ENCODE measurements at places on chromosomes 3 and 15.

- DNase-seq, result no peak
Measured at GRCh38 chr3:146638718-146639117, 33.6 kb upstream of the PLSCR5 start.

- no peak for DNase-seq
Measured at GRCh38 chr3:158200955-158201354, 91.1 kb downstream of the RSRC1 start.

GRCh38 chr3:58572013-58572633, 5.1 kb downstream of the FAM107A start:
- DNase-seq, result no peak

GRCh38 chr3:65625305-65625704, 413.4 kb downstream of the MAGI1 start:
- DNase-seq, result no peak

DNA sequence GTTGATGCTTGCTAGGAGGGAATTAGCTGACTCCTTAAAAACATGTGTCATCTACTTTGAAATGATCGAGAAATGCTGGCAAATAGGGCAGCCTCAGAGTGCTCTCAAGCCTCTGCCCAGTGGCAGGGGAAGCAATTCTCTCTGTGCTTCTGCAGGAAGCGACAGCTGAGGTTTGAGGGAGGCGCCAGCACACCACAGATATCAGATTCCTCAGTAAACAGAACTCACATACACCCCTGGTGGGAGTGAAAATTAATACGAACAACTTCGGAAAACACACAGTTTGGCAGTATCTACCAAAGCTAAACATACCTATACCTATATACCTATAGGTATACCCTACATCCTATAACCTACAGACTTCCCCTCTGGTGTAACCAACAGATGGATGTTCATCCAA, 61.3 kb downstream of the NSMCE3 start:
- peak; percentile 43 for DNase-seq

DNA sequence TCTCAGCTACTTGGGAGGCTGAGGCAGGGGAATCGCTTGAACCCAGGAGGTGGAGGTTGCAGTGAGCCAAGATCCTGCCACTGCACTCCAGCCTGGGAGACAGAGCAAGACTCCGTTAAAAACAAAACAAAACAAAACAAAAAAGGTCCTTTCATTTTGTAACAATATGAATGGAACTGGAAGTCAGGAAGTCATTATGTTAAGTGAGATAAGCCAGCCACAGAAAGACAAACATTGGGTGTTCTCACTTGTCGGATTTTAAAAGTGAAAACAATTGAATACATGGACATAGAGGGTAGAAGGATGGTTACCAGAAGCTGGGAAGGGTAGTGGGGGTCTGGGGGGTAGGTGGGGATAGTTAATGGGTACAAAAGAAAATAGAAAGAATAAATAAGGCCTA, 12.5 kb upstream of the B3GALNT1 start:
- DNase-seq, result no peak

GRCh38 chr3:10459954-10460754, 45.2 kb downstream of the ATP2B2 start:
- DNase-seq, result peak; percentile 73

GRCh38 chr3:122893754-122894668, 99.1 kb downstream of the SLC49A4 start:
- DNase-seq, result no peak

DNA sequence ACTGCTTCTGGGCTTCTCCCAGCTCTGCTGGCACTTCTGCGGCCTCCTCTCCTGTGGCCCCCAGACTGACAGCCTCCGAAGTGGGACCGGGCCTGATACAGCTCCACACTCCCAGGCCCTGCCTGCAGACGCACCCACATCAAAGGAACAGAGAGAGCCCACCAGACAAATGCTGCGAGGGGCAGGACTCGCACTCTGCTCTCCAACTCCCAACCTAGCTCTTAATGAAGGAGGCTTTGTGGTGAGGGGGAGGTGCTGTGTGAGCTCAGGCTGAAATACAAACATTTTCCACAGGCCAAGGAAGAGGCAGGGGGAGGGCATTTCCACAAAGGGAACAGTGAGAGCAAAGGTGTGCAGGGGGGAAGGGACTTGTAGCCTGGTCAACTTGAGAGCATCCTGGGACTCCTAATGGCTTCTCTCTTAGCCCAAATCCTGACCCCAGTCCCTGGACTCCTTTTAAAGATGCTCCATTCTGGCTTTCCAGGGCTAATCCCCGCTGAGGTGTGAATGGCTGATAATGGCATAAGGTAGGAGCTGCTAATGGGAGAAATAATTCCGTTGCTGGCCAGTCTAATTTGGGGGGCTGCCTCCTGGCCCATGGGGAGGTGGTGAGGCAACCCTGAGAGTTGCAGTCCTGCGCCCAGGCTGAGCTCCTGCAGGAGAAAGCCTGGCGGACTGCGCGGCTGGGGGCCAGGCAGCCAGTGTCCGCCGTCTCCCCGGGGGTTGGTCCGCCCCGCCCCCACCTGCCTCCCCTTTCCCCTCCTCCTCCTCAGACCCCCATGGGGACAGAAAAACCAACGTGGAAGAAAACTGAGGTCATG, 9.6 kb downstream of the LINGO1 start:
- no peak for DNase-seq

- no peak for DNase-seq
Measured at GRCh38 chr3:127933396-127933795, 18.4 kb downstream of the KBTBD12 start.

- DNase-seq, result no peak
Measured at GRCh38 chr3:32240159-32240545, 1.7 kb downstream of the CMTM8 start.

- DNase-seq, result no peak
Measured at GRCh38 chr3:136105044-136105443, 91.1 kb downstream of the MSL2 start.

DNA sequence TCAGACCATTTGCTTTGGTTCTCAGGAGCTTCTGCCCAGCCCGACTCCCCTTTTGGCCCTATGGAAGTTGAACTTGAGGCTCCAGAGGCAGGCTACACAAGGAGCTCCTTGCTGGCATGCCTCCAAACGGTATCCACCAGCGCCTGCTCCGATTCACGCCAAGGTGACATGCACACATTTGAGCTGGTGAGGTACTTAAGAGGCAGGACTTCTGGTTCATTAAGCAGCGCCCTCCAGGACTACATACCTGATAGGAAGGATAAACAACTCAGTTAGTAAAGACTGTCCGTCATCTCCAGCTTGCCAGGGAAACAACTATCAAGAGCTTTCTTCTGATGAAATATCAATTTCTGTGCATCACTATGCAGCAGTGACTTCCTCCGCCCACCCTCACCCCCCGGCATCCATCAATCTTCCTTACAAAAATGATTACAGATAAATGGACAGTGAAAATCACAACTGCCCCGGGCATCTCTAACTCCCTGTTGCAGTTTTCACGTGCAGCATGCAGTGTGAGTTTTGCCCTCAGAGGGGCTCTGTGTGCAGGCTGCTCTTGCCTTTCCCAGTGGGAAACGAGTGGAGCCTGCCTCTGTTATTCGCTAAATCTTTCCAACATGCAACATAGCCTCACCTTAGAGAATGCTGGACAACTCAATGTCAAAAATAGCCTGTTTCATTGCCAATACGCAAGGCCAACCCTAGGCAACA, 122.9 kb downstream of the ARRDC4 start:
- no peak for DNase-seq

DNA sequence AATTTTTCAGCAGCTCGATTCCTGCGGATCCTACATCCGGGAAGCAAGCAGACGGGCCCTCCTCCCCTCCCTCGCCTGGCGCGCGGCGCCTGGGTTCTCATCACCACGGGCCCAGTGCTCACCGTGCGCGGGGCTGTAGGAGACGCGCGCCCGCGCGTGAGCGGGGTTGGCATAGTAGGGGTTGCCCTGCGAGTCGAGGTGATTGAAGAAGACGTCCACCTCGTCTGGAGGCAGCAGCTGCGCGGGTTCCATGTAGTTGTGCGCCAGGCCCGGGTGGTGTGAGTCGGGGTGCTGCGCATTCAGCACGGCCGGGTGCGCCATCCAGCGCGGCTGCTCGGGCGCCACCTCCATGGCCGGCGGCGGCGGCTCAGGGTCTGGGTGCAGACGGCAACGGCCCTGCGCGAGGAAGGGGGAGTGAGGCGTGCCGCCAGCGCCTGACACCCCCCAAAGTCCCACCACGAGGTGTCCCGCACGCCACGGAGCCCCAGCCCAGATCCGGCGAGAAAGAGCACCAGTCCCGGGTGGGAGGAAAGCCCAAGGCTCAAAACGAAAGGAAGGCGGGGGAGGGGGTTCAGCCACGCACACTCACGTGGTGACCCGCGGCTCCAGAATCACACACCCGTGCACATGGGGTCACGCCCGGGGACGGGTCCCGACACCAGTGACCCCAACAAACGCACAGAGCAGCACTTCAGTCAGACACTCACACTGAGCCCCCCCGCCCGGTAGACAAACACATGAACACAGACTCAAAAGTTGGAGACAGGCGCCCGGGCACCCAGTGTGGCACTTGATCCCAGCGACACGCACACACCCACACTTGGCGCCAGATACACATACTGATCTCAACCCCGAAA, 6.1 kb downstream of the GATA2 start:
- DNase-seq, result peak; percentile 43

GRCh38 chr15:90001062-90001682, at the start of gene ZNF710:
Gene ZNF710 (plus strand): TSS chr15:90001324. CDS start chr15:90067138, 65,814 bp downstream.
- DNase-seq, result peak; percentile 89

GRCh38 chr3:23254835-23255234, 51.7 kb downstream of the UBE2E2 start:
- DNase-seq, result no peak

- DNase-seq, result no peak
Measured at GRCh38 chr3:81300324-81300927, 461.0 kb downstream of the GBE1 start.

GRCh38 chr3:54563501-54564200, 364.2 kb downstream of the LRTM1 start:
- DNase-seq, result no peak

- DNase-seq, result no peak
Measured at GRCh38 chr15:62927196-62927595, 115.4 kb upstream of the TPM1 start.

GRCh38 chr15:81957698-81958097, 88.1 kb downstream of the MEX3B start:
- DNase-seq, result no peak
